ENCODE measurements at places on chromosomes 6 and 20.

DNA sequence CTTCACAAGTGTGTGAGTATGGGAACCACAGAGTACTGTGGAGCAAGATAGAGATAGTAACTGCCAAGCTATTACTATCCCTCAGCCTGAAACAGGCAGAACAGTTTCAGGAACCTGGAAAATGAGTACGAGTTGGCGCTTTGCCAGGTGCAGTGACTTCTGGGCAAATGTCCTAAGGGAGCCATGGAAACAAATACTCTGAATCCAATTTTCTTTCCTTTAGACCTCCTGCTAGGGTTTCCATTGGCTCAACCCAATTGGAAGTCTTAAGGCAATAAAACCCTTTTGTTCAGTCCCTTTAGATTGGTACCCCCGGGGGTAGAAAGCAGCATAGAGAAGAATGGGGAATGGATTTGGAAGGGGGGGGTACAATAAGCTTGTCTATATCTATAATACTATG lies 205.0 kb upstream of the EPHA7 start:
- DNase-seq, result no peak

- no peak for DNase-seq
Measured at GRCh38 chr20:33232486-33233072, 3.2 kb upstream of the BPIFA1 start.

- DNase-seq, result no peak
Measured at GRCh38 chr20:16566080-16566479, 7.2 kb downstream of the KIF16B start.

DNA sequence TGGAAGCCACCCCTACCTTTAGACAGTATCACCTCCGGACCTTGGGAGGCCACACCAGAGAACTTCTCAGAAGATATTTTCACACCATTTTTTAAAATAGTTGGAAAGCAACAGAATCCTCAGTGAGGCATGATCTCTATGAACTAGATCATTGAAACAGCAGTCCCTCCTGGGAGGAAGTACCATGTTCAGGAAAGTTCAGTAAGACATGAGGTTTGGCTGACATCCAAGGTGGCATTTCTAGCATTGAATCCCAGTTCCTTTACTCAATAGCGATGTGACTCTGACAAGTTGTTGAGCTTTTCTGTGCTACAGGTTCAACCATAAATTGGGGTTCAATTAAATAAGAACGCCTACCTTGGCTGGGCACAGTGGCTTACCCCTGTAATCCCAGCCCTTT lies 169.0 kb downstream of the TBC1D7 start:
- DNase-seq, result no peak

DNA sequence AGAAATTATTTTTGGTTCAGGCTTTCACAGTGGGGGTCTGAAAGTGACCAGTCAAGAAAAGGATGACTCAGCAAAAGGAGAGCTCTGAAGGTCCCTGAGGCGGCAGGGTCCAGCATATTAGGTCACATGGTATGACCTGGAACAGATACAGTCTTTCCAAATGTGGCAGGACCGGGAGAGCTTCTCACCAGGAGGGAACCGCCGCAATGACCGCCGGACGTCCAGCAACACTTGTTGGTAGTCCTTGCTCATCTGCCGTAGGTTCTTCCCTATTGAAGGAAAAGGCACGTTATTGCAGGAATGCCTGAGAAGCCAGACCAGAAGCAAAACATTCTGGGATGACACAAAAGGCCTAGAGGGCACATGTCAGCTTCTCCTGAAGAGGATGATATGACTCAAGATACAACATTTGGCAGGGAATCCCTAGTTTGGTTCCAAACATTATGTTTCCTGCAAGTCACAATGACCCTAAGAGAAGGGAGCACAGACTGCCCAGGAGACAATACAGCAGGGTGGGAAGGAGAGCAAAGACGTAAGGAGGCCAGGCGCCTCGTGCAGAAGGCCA lies 17.4 kb downstream of the TBC1D20 start:
- no peak for DNase-seq

GRCh38 chr20:31497838-31498540 lies 16.3 kb upstream of the HM13 start:
- DNase-seq, result no peak

GRCh38 chr20:19137641-19138040 lies 74.8 kb upstream of the SLC24A3 start:
- DNase-seq, result no peak

DNA sequence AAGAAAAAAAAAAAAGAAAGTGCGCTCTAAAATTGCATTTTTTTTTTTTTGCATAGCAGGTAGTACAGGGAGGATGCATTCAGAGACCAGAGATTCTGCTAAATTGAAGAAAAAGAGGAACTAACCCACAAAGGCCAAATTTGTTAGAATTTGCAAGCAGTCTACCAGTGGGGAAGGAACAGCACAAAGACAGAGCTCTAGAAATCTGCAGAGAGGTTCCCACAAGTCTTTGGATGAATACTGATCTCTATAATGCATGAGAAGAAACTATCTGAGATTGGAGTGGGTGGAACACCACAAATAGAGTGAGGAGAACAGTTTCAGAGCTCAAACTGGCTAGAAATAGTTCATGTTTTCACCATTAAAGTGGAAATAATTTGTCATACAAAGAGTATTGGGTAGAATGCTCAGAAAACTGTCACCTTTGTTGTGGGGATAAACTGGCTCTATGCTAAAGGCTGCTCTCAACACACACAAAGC lies 79.6 kb upstream of the AHI1 start:
- DNase-seq, result no peak

- no peak for DNase-seq
Measured at GRCh38 chr20:47586649-47587294, 85.1 kb downstream of the NCOA3 start.

- no peak for DNase-seq
Measured at GRCh38 chr6:106520711-106521401, 108.4 kb downstream of the RTN4IP1 start.

DNA sequence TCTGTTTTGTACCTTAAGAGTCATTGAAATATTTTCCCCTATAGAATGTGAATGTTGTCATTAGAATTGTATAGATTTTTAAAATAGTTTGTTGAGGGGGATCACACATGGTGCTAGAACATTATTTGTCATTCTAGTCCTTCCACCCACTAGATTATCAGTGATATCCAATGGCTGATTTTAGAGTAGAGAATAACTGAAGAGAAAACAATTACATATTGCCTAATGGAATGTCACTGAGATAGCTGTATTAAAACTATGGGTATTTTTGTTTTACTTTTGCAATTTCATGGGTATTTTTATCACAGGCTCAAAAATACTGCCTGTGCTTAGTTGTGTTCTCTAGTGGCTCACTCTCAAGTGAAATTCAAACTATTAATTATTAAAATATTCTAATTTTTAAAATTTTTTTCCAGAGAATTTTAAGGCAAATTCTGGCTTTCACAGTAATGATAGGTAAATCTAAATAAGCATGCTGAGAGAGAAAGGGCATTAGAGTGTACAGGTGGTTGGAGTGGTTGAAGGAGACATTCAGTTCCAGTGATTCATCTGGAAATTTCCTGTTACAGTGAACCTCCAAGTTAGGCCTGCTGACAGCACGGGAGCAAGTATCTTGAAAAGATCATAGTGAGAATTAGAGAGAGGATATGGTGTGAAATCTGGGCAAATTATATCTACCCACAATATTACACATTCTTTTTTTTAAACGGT lies 399.6 kb downstream of the NKAIN2 start:
- peak; percentile 35 for DNase-seq

Measured in non-pigmented ciliary epithelial cell (primary cell).